Activated T-cell treated with anti-CD3 and anti-CD28 coated beads for 24 hours (primary cell): ENCODE measurements at places on chromosomes 6 and 20.
A peak's percentile ranks its signal among the peaks of the same experiment; 100 is the strongest.

DNA sequence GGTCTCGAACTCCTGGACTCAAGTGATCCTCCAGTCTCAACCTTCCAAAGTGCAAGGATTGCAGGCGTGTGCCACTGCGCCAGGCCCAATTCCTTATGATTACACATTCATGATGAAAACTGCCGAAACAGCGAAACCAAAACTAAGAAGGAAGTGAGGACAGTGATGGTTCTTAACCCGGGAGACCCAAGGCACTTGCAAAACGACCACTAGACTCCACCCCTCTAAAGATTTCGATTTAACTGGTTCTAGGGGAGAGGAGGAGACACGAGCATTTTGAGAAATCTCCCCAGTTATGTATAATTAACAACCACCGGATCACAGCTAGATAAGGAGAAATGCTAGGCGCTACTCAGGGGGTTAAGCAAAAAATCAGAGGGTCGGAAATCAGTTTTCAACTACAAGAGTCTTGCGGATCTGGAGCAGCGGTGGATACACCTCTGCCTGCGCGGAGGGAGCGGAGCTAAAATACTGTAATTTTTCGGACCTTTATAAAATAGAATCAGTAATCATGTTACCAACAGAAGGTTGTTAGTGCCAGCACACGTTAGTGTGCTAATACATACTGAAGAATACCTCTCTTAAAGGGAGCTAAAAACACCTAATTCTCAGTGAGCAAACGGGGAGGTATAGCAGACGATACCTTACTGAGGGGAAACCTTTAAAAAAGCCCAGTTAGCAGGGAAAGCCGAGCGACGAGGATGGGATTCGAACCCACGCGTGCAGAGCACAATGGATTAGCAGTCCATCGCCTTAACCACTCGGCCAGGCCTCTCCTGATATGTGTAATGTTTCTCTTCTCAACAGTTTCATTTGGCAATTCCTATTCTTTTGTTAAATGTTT, 60.0 kb upstream of the BTN3A2 start:
- DNase-seq = peak; percentile 76

- no peak for DNase-seq
Measured at GRCh38 chr6:54282186-54282585, 26.1 kb upstream of the TINAG start.

- no peak for DNase-seq
Measured at GRCh38 chr6:84512391-84512790, 252.0 kb downstream of the TBX18 start.

DNA sequence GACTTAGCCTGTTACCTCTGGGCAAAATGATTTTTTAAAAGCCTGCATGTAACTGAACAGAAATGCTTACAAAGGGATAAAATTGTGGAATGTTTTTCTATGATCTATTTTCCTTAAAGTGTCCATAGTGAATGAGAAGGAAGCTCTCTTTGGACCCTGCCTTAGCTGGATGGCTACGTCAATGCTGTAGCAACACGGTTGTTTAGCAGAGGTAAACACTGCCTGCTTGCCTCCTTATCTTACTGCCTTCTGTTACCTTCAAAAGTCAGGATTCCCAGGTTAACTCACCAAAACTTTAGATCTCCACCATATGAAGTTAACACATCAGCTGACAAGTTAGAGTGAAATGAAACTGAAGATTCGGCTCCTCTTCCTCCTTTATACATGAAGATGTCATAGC, 402.6 kb downstream of the SAMD5 start:
- no peak for DNase-seq

DNA sequence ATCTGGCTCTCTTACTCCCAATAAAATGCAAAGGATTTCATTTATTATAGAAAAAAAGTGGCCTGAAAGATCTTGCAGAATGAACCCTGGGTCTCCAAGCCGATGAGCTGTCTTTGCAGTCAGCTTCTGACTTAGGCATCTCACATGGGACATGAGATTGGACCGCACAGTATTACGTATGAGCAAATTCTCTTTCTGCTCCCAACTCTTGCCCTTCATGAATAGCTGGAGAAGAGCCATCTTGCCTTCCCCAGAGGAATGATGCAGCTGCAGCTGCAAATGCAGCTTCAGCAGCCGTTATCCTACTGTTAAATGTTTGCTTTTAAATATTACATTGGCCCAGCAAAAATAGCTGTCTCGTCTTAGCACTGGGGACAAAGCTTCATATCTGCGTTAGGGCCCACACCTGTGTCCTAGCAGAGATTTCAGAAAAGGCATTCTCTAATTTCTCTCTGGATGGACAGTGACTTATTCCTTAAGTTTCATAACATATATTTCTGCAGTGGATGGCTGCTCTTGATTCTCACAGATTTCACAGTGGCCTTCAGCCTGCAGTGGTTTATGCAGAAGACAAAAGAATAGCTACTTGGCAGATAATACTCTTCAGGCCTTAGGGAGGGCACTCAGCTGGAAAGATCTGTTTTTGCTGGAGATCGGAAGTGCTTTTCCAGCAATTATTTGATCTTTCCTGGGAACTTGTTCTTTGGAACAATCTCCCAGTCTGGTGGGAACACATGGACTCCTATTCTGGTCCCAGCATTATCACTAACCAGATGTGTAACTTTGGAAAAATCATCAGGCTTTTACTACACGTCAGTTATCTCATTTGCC, 129.2 kb downstream of the FYN start:
- no peak for DNase-seq

DNA sequence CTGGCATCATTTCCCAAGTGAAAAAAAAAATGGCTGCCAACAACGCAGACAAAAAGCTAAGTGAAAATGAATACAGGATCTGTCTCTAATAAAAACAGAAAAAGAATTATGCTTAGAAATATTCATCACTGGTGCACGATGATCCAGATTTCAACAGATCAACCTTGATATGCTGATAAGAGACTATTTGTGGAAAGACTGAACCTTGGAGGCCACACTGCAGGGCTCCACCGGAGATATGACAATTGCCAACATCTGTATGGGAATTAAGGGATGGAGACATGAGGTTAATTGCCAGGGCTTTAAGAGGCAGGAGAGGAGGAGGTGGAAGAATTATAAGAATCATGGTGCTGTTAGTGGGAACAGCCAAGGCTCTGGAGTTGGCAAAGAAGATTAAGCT, 48.3 kb downstream of the PFDN4 start:
- DNase-seq = no peak

DNA sequence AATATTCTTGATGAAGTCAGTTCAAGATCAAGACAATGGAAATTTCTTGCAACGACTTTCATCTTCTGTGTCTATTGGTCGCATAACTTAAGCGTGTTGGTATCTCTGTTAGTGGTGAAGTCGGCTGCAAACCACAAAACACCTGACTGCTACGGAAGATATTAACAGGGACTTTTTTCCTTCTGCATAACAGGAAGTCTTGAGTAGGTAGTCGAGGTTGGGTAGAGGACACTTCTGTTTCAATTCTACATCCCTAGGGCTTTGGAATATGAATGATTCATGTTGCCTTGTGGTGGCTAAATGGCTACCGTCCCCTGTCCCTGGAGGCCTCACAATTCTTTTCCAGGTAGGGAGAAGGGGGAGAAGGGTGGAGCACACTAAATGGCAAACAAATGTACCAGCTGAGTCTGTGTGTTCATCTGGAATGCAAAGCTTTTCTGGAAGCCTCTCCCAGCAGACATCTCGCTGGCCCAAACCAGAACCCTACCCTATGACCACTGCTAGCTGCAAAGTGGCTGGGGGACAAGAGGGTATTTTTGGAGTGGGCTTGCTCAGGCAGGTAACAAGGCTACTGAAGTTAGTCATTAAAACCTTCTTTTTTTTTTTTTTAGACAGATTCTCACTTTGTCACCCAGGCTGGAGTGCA, 34.6 kb upstream of the NKX2-2 start:
- peak; percentile 30 for DNase-seq

DNA sequence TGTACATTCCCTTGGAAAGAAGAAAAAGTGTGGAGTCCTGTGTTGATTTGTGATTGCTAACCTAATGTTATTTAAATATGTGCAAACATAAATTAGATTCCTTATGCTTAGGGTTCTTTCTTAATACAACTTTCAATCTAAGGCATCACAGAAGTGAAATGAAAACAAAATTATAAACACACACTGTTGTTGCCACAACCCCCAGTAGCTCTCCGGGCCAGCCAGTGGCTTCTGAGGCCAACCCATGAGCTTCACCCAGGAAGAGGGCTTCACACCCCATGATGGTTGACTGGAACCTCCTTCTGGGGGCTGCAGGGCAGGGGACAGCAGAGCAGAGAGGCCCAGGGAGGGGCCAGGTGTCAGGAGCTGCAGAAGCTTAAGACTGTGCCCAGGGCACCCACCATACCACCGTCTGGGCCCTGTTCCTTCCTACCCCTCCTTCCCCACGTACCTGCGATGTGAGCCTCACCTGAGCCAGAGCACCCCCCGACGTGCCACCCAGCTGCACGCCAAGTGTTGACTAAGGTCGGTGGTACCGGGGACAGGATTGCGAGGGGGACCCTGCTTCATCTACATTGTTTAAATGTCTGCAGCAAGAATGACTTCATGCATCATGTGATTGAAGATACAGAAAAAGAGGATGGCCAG, 110.5 kb downstream of the FAM120B start:
- DNase-seq = no peak

DNA sequence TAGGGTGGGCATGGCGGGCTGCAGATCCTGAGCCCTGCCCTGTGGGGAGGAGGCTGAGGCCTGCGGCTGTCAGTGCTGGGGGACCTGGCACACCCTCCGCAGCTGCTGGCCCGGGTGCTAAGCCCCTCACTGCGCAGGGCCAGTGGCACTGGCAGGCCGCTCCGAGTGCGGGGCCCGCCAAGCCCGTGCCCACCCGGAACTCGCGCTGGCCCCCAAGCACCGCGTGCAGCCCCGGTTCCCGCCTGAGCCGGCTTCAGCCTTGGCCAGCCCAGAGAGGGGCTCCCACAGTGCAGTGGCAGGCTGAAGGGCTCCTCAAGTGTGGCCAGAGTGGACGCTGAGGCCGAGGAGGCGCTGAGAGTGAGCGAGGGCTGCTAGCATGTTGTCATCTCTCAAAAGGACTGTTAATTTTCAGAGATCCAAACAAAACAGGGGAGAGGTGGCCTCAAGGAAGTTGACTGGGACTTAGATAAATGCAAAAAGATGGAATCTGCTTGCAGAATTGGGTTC, 74.5 kb upstream of the RBM24 start:
- no peak for DNase-seq

- no peak for DNase-seq
Measured at GRCh38 chr20:50995506-50995905, 27.4 kb downstream of the KCNG1 start.

GRCh38 chr20:17708675-17709360, 9.1 kb downstream of the BANF2 start:
- DNase-seq = no peak

DNA sequence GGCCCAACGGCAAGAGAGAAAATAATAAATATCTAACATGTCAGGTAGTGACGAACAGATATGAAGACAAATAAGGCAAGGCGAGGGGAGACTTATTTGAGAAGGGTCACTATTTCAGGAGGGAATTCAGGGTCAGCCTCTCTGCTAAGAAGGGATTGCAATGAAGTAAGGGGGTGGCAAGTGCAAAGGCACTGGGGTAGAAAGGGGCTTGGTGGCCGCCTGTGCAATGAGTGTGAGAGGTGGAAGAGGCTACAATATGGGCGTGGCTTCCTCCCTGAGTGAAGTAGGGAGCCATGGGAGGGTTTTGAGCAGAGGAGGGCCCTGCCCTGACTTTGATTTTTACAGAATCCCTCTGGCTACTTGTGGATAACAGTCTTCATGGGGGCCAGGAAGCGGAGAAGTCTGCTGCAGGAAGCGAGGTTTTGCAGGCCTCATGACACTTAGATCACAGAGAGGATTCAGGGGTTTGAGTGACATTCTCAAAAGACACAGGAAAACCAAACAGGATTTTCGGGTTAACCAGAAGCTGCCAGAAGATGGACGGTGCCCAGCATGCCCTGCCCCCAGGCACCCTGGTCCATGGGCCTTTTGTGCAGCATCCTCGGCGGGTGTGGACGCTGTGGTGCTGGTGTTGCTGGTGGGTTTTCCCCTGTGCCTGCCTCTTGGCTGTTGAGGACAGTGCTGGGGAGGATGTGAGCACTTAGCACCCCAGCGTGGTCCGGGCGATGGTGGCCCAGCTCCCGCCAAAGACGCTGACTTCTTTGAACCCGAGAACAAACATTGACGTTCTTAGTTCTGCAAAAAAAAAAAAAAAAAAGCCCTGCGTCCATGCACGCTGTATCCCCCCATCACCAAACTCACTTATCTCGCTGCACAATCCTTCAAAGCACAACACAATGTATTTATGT, 124.2 kb upstream of the PTPN1 start:
- DNase-seq = peak; percentile 17

DNA sequence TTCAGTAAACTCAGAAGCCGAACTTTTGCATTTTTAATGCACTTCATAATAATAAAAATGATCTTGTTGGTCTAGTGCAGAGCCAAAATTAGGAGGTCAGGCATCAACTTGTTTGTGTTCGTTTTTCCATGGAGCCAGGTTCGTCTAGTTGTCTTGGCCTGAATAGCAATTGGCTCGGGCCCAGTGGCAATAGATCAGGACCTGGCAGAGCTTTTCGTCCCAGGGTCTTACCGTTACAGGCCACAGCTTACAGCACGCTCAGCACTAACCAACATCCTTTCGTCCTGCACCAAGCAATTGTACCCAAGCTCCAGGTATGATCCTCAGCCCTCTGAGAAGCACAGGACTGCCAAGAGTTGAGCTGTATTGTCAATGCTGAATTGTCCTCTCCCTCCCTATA, 240.5 kb upstream of the PLN start:
- DNase-seq = no peak

DNA sequence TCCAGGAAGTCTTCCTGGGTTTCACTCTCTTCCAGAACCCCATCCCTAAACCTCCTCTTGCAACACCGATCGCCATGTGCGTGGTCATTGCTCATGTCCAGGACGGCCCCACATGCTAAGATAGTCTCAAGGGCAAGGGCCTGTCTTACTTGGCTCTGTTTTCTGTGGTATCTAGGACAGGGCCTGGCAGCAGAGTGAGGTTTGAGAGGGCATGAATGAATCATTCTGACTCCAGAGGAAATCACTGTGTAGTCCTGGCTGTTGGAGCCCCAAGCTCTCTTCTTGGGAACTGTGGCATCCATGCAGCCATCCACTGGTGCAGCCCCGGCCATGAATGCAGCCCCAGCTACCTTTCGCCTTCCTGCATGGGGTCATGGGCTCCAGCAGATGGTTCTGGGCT, 12.4 kb downstream of the SIRPA start:
- no peak for DNase-seq

DNA sequence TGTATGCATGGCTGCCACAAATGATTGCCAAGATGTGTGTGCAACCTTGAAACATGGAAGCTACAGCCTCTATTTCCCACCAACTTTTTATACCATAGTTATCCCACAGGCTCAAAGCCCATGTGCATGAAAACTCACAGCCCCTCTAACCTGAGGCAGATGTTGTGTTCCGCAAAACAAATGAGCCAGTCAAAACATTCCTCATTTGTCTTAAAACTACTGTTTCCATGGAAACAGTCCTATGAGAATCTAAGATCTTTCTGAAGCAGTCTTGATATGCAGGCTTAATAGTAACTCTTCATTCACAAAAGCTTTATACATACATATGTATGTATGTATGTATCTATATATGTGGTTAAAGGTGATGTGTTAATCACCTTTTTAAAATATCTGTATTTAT, 31.2 kb upstream of the MANEA start:
- no peak for DNase-seq
